ENCODE measurements at places on chromosomes 7 and 10. TPM values are rescaled to one million over a fixed set of nuclear protein-coding genes. Genes with fewer than 3 reads are reported as not detected.

DNA sequence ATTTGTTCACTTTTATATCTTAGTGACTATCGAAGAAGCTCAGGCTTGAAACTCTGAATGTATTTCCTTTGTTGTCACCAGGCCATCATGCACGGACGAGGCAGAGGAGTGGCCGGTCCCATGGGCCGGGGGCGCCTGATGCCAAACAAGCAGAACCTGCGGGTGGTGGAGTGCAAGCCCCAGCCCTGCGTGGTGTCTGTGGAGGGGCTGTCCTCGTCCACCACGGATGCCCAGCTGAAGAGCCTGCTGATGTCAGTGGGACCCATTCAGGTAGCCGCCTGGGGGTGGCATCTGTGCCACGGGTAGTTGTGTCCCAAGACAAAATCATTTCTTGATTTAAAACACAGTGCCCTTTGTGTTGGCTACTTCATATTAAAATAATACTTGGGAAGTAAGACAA is 45.9 kb downstream of the SHH start:
- DNase-seq, result no peak

- no peak for DNase-seq
Observed at GRCh38 chr10:10256860-10257259, 760.8 kb upstream of the CELF2 start.

INPP5F gene
- total RNA-seq, result 10.5 TPM

TRPV5 gene
- not detected for total RNA-seq

DNA sequence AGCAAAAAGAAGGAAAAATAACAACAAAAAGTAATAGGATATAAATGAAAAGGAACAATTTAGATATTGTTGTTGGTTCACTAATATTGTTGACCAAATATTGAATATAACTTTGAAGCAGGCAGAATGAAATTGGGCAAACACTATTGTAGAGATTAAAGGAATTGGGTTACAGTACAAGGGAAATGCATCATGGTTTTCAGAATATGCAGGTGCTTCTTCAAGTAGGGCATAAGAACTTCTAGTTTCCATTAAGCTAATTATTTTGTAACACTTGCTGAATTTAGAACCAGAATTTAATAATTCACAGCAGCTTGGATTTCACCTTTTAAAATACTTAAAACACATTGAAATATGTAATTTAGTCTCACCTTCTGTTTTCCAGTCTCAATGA is 36.5 kb downstream of the RPA3 start:
- no peak for DNase-seq

MYOZ1 gene
- total RNA-seq, result 2.8 TPM

- DNase-seq, result no peak
Observed at GRCh38 chr7:47693216-47693615, 111.3 kb upstream of the TNS3 start.

GRCh38 chr7:128209229-128210035 is 31.6 kb upstream of the LEP start:
- peak; percentile 89 for DNase-seq

GRCh38 chr7:75950111-75950681 is 35.2 kb downstream of the POR start:
- no peak for DNase-seq

- no peak for DNase-seq
Observed at GRCh38 chr7:1716263-1717094, 46.4 kb downstream of the ELFN1 start.

ELMO1 gene
- total RNA-seq, result 32.2 TPM

- DNase-seq, result no peak
Observed at GRCh38 chr7:69722843-69723242, 124.6 kb downstream of the AUTS2 start.

HOXA4 gene
- total RNA-seq, result 9.5 TPM

- no peak for DNase-seq
Observed at GRCh38 chr10:83824099-83824498, 315.2 kb upstream of the GHITM start.

GRB10 gene
- total RNA-seq, result 52.6 TPM

DDX50 gene
- 45.6 TPM for total RNA-seq

Data from posterior vena cava (tissue), 2 donors.